ENCODE measurements at places on chromosomes 12 and 14.

DNA sequence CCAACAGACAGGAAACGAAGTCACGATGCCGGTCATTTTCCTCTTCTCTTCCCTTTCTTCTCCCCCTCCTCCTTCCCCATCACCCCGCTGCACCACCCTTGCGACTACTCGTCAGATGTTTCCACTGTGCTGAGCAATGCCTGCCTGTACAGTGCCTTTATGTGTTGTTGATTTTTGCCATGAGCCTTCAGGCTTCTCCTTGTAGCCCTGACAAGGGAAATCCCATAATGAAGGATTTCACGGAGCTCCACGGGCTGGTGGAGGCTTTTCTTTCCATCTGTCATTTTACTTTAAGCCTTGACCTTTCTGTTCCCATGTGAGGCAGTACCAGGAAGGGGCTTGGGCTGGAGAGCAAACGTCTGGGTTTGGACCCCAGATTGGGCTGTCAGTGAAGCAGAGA lies 28.7 kb upstream of the CCND2 start:
- H3K27me3 ChIP-seq, result no peaks in the 10 kb centered on the region
- H3K4me3 ChIP-seq, result no peak overlapping the region
- H3K36me3 ChIP-seq, result no peaks in the 10 kb centered on the region
- H3K4me1 ChIP-seq, result no peaks in the 10 kb centered on the region
- no peak for DNase-seq

GRCh38 chr14:57061009-57061711 lies 207.5 kb downstream of the EXOC5 start:
- H3K27ac ChIP-seq, result no peak overlapping the region
- no peaks in the 10 kb centered on the region for H3K36me3 ChIP-seq
- no peak for DNase-seq
- H3K4me1 ChIP-seq, result no peaks in the 10 kb centered on the region

GRCh38 chr14:55605793-55606192 lies 25.8 kb downstream of the KTN1 start:
- H3K36me3 ChIP-seq, result peaks cover 2% of the 10 kb centered on the region
- H3K4me1 ChIP-seq, result peaks cover 96% of the 10 kb centered on the region
- H3K27me3 ChIP-seq, result no peaks in the 10 kb centered on the region

DNA sequence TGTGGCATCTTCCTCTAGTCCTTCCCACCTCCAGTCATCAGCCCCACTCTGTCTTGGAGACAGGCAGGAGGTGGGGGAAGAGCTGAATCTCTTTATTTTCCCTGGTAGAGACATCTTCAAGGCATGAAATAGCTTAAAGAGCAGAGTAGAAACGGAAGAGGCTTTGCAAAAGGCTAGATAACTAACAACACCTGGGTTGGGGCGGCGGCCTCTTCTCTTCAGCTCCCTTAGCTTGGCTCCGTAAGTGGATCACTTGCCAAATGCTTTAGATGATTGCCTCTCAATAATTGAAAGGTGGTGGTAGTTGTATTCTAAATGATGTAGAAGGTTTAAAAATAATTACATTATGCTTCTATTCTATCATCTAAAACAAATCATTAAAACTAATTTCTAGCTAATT lies 36.1 kb downstream of the SSPN start:
- 0 out of 2 replicates have a peak overlapping the region, but pooled peaks have one; percentile 15 for H3K27ac ChIP-seq
- no peak for DNase-seq
- H3K27me3 ChIP-seq, result peaks cover 5% of the 10 kb centered on the region
- no peak overlapping the region for H3K4me3 ChIP-seq
- peaks cover 10% of the 10 kb centered on the region for H3K4me1 ChIP-seq
- no peaks in the 10 kb centered on the region for H3K36me3 ChIP-seq

GRCh38 chr12:68159681-68160304 lies at the start of gene IFNG:
TSS of gene IFNG (minus strand) at chr12:68159740. CDS start at chr12:68159615, 125 bp downstream.
- no peaks in the 10 kb centered on the region for H3K4me1 ChIP-seq
- H3K4me3 ChIP-seq, result no peak within 1 kb of the TSS
- no peaks in the 10 kb centered on the region for H3K36me3 ChIP-seq
- no peak within 1 kb of the TSS for H3K27ac ChIP-seq
- peaks cover 7% of the 10 kb centered on the region for H3K27me3 ChIP-seq

DNA sequence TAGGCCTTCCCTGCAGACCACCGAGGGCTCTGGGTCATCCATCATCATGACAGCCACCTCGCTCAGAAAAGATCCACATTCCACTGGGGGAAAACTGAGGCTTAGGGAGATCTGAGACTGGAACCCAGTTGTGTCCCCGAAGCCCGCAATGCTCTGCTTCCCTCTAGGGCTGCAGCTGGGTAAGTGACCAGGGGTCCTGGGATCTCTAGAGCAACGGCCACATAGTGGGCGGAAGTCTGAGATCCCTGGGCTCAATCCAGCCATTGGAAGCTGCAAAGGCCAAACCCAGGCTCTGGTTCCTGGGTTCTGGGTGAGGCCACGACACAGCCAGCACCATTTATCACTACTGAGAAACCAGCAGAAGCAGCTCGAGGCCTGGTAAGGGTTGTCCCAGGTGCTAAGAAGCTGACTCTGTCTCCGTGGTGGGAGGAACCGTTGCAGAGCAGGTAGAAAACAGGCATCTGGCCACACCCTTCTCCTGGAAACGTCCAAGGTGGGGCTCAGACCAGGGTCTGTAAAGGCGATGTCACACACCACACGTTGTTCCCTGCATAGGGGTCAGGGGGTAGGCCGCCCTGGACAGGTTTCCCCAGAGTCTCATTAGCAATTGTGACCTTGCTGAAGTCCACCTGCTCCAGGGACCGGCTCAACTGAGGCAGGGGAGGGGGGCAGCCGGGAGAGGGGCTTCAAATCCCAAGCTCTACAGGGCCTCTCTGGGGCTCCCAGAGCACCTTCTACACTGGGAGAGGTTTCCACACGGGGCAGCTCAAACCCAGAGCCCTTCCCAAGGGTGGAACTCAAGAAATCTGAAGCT lies 38.6 kb downstream of the BCL11B start:
- H3K4me1 ChIP-seq, result no peaks in the 10 kb centered on the region
- H3K27me3 ChIP-seq, result no peaks in the 10 kb centered on the region
- no peak for DNase-seq
- H3K4me3 ChIP-seq, result no peak overlapping the region

- no peak overlapping the region for H3K27ac ChIP-seq
- H3K27me3 ChIP-seq, result no peaks in the 10 kb centered on the region
- no peak for DNase-seq
- no peaks in the 10 kb centered on the region for H3K4me1 ChIP-seq
- H3K4me3 ChIP-seq, result no peak overlapping the region
Observed at GRCh38 chr12:90028635-90029051, 320.0 kb upstream of the ATP2B1 start.

GRCh38 chr12:32033406-32033805 lies 73.2 kb upstream of the BICD1 start:
- no peak for DNase-seq
- H3K4me3 ChIP-seq, result no peak overlapping the region
- H3K36me3 ChIP-seq, result no peaks in the 10 kb centered on the region
